Kasumi-1 (cell line): ENCODE measurements at places on chromosomes 11 and 22.

DNA sequence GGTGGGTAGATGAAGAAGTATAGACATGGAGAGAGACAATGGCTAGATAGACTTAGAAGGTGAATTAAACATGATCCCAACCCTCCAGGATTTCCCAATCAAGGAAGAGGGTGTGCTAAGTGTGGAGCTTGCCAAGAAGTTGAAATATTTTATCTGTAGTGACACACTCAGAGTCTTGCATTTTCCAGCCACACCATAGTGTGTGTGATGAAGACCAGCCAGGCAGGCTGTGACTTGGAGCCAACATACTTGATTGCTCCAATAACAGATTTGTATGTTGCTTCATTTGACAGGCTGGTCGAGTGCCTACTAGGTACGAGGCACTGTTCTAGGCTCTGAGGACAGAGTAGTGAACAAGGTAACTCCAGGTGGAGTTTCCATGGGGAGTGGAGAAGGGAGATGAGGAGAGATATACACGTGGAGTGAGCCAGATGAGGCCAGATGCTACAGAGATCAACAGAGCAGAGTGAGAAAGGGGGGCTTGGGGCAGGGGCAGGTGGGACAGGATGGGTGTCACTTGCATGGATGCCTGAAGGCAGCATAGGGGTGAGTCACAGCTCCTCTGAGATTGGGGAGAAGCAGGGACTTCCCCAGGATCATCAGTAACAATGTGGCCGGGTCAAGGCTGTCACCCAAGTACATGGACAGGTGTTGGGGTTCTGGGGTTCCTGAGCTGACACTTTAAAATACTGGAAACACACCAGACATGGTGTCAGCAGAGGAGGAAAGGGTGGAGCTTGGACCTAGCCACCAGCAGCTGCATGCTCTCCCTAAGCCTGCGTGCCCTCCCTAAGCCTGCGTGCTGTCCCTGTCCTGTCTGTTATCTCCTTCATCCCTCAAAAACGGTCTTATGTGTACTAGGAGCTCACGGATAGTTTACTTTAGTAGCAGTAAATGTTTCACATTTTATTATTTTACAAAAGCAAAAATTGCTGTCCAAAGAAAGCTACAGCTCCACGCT is 23.6 kb downstream of the PDGFB start:
- no peak for DNase-seq

DNA sequence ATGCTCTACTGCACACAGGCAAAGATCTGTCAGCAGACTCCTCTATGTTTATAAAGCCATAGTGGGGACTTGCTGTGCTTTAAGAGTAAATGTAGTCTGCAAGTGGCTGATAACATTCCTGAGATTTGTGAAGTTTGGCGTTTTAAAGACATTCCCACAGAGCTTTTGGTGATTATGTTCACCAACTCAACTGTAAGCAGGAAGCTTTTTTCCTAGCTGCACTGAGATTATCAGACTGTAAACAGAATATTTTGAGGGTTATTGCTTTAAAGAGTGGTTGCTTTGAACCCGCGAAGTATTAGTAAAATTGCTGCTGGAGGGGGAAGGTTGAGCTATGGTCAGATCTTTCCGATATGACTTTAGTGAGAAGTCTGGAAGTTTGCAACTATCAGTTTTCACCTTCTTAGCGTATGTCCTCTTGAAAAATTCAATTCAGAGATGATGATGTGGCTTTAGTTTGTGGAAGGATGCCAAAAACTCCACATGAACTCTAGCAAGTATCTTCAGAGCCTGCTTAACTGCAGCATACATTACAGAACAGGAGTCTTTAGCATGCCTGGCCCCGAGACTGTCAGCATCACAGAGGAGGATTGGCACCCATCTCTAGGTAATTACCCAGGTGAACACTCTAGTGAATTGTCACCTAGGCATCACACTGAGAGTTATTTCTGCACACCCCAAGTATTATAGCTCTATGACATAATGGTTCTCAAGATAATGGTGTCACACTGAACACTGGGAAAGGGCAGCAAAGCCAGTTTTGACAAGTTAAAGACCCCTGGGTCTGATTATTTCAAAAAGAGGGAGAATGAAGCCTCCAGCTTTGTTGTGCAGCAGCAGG is 89.9 kb downstream of the MTNR1B start:
- no peak for DNase-seq

- DNase-seq = peak; percentile 31
Observed at GRCh38 chr11:46363031-46363407, 15.8 kb downstream of the DGKZ start.

DNA sequence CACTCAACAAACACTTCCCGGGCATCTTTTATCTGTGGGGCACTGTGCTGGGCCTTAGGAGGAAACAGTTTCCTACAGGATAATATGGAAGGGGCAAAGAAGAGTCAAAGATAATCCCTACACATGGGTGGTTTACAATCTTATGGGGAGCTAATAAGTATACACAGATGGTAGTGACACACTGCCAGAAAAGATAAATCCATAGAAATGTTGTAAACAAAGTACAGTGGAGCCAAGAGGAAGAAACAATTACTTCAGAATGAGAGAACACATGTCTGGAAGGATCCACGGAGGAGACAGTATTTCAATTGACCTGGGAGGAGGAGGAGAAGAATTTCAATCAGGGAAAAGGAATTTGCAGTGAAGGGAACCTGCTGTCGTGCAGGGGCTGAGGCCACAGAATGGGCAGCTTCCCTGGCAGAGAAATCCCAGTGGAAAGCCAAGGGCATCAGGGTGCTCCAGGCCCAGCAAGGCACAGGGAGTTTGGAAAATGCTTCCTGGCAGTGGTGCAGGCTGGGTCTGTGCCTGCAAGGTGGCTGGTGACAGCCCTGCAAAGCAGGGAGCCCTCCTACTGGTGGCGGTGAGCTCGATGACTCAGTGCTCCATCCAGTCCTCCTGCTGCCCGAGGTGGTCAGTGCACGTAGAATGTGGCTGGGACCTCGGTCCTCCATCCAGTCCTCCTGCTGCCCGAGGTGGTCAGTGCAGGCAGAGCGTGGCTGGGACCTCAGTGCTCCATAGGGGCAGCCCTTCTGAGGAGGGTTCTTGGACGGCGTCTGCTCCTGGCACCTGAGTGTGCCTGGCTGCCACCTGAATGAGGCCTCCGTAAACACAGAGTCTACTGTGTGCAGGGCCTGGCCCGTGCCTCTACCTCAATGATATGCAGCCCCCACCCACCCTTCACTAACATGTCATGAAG is 444.3 kb upstream of the B3GAT1 start:
- DNase-seq = no peak

- DNase-seq = no peak
Observed at GRCh38 chr22:26466196-26466595, 17.4 kb downstream of the HPS4 start.

DNA sequence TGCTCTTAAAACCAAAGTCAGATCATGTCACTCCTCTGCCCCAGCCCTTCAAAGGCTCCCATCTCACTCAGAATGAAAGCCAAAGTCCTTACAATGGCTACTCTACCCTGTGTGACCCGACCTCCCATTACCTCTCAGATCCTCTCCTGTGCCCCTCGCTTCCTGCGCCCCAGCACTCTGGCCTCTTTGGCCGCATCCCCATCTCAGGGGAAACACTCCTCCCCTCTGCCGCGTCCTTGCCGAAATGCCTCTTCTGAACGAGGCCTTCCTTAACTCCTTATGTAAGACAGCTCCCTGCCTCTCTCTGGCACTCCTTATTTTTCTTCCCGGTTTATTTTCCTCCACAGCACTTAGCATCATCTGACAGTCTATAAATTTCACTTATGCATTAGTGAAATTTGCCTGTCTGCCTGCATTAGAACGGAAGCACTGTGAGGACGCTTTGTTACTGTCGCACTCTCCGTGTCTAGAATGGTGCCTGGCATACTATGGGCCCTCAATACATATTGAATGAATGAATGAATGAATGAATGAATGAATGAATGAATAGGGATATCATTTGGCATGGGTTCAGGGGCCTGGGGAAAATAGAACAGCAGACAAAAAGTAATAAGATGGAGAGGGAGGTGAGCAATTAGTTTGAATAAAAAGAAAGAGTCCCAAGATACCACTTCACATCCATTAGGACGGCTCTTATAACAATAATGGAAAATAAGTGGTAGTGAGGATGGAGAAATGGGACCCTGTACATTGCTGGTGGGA is 137.8 kb downstream of the CEP164 start:
- no peak for DNase-seq

DNA sequence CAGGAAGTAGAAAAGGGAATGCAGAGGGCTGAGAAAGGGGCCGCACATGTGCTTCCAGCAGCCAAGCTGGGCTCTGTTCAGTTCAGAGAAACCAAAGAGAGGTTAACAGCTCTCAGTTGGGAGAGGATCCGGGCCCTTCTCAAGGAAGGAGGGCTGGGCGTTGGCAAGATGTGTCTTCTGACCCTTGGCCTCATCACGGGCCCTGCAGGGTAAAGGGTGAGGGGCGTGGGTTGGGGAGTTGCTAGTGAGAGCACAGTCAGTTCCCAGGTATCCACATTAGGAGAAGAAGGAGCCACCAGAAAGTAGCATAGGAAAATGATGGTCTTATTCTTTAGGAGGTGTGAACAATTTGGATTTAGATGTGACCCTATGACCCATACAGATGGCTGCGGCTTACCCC is 73.0 kb downstream of the OSBP2 start:
- no peak for DNase-seq

- DNase-seq = no peak
Observed at GRCh38 chr11:88384004-88384668, 46.6 kb upstream of the CTSC start.

GRCh38 chr11:86724137-86724536 is 51.7 kb upstream of the ME3 start:
- DNase-seq = no peak

DNA sequence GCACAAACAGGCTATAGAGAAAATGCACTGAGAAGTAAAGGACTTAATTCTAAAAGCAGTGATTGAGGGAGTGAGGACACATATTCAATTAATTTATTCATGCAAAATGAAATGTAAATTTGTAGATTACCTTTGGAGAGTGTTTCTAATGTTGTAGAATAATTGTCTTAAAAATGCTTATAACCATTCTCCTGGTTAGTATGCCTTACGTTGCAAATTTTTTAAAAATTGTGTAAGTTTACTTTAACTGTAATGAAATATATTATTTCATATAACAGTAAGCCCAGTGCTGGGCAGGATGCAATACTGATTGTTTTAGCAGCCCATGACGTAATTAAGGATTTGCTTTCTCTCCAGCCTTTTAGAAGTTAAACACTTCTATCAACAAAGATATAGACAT is 26.6 kb downstream of the OR52E1 start:
- DNase-seq = no peak

DNA sequence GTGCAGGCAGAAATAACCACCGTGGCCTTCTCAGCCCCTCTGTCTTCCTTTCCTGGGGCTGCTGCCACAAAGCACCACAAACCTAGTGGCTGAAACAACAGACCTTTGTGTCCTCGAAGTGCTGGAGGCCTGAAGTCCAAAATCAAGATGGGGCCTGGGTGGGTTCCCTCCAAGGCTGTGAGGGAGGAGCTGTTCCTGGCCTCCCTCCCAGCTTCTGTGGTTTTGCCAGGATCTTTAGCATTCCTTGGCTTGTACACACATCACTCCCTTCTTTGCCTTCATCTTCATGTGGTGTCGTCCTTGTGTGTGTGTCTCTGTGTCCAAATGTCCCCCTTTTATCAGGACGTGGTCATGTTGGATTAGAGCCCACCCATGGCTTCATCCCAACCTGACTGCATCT is 29.0 kb upstream of the PARVG start:
- no peak for DNase-seq

GRCh38 chr11:47641600-47642098 is 710 bp downstream of the MTCH2 start:
- DNase-seq = peak; percentile 17

GRCh38 chr11:76044750-76045320 is 161.5 kb downstream of the WNT11 start:
- DNase-seq = no peak

DNA sequence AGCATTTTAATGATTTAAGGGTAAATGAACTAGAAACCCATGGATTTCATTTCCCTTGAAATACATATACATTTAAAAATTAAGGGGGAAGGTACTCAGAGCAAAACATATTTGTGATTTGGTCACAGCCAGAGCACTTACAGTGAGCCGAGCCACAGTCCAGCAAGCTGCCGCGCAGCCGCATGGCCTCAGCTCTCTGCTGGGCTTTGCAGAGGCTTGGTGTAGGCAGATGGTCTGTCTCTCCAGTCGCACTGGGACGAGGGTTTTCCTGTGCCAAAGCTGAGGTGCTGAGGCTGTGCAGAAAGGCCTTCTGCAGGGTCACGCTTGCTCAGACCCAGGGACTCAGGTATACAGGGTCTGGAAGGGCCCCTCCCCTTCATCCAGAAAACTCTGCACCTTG is 367.3 kb downstream of the OPCML start:
- DNase-seq = no peak

- no peak for DNase-seq
Observed at GRCh38 chr22:47090591-47091245, 328.3 kb downstream of the TBC1D22A start.

DNA sequence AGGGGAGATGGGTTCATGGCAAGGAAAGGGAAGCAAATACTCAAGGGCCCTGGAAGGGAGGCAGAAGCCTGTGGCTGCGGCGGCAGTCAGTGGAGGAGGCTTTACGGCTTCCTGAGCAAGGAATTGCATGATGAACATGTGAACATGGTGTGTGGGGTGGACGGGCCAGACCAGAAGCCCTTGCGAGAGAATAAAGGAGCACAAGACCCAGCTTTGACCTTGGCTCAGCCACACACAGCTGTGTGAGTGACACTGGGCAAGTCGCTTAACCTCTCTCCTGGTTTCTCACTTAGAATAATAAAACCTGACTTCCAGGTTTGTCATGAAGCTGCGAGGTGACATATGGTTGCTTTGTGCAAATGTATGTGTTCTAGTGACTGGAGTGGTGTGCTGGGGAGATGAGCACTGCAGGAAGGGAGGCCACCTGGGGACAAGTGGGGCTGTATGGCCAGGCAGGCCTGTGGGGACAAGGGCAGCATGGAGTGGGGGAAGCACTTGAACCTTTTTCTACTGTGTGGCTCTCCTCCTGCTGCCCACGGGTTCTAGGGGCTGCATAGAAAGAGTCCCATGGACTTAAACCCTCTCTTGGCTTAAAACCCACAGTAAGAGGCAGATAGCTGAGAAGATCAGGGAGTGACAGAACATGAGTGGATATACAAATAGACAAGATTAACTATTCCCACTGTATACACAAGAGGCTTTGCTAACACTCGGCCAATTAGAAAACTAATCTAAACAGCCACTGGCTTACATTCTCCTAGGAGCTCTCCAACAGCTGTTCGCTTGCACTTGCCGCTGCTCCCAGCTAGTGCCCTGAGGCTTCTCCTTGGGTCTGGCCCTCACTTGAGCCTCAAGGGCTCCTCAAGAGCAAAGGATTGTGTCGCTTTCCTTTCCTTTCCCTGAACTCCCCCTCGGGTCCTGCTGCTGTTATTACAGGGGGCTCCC is 67.3 kb upstream of the CDON start:
- no peak for DNase-seq

- no peak for DNase-seq
Observed at GRCh38 chr11:34586488-34587281, 34.2 kb upstream of the EHF start.
